ENCODE measurements at places on chromosomes 3 and 15. TPM values are rescaled to one million over a fixed set of nuclear protein-coding genes. Genes with fewer than 3 reads are reported as not detected.

The OR4M2 gene
- total RNA-seq: not detected

The TLR9 gene
- total RNA-seq: 0.37 TPM

The POLQ gene
- 2.4 TPM for total RNA-seq

The CCDC13 gene
- 1.0 TPM for total RNA-seq

DNA sequence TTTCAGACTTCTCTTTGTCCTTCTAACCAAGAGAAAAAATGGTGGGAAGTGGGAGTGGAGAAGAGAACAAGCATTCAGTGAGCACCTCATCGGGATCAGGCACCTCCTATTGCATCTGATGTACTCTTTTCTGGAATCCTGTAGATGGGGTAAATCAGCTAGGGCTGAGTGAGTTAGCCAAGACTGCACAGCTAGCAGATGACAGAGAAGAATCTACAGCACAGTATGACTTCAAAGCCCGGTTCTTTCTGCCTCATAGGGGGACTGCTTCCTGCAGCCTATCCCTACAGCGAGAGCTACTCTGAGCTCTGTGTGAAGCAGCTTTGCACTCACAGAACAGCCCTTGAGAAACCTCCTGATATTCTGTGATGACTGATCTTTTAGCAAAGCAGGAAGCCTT lies 275.2 kb upstream of the MEIS2 start:
- DNase-seq: no peak

DNA sequence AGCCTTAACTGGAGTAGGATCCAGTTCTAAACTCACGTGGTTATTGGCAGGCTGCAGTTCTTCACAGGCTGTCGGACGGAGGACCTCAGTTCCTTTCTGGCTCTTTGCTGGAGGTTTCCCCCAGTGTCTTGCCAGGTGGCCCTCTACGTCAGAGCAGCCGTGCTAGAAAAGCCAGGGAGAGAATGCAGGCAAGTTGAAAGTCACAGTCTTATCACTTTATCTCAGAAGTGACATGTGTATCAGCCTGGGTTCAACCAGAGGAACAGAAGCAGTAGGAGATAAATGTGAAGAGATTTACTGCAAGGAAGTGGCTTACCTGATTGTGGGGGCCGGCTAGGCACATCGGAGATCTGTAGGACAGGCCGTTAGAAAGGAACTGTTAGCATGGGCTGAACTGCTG lies 125.3 kb upstream of the BNIP2 start:
- DNase-seq: no peak

- no peak for DNase-seq
Measured at GRCh38 chr15:75530169-75530568, 48.9 kb downstream of the PTPN9 start.

GRCh38 chr3:138747225-138747624 lies 87.5 kb downstream of the PIK3CB start:
- no peak for DNase-seq

- no peak for DNase-seq
Measured at GRCh38 chr3:38636464-38636863, 13.0 kb downstream of the SCN5A start.

DNA sequence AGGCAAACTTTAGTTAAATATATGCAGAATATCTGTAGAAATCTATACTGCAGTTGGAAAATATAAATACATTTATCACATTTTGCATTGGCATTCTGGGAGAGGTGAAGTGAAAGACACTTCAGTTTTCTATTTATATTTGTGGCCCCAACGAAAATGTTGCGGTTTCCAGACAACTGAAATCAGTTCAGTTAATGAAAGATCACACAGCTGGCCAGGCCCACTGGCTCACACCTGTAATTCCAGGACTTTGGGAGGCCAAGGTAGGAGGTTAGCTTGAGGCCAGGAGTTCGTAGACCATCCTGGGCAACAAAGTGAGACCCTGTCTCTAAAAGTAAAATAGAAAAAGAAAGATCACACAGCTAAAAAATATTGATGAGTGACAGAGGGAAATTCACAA lies 11.9 kb upstream of the CLASP2 start:
- no peak for DNase-seq

- no peak for DNase-seq
Measured at GRCh38 chr3:186869253-186870100, 27.0 kb downstream of the ADIPOQ start.

All from glutamatergic neuron (in vitro differentiated cells).